ENCODE measurements at places on chromosomes 1 and 21.

- DNase-seq: no peak
These were observed 2.0 kb upstream of the ATF3 start for GRCh38 chr1:212606395-212607205.

DNA sequence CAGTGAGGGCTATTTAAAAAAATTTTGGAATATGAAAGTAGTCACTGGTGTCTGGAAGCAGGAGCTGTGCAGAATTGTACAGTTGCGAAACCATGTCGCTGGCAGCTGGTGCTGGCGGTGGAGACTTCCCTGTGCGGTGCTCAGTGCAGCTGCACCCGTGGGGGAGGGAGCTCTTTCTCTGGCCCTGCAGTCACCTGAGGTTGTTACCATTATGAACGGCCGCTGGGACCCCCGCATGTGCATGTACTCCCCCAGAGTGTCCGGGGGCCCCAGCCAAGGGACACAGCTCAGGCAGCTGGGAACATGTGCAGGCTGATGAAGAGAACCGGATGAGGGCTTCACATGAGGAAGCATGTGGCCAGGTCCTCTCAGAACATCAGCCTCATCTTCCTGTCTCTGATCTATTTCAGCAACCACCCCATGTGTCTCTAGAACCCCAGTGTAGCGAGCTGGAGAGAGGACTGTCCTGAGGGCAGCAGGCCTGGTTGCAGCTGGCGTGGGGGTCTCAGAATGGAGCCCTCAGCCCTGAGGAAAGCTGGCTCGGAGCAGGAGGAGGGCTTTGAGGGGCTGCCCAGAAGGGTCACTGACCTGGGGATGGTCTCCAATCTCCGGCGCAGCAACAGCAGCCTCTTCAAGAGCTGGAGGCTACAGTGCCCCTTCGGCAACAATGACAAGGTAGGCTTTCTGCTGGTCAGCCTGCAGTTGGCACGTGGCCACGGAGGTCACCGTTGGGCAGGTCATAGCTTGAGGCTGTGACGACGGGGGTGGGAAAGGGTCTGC, at the start of gene TRPM2:
Gene TRPM2, plus strand, starts transcription at position 431 of the 780 bp plus-strand sequence. Its CDS starts 80 bp downstream, at position 511.
- no peak for DNase-seq

GRCh38 chr21:34736116-34736874, 67.5 kb downstream of the CLIC6 start:
- no peak for DNase-seq

- DNase-seq: no peak
These were observed 20.6 kb downstream of the NPR1 start for GRCh38 chr1:153698923-153699714.

- DNase-seq: no peak
These were observed 394.3 kb downstream of the KCNH1 start for GRCh38 chr1:210739627-210740026.

- DNase-seq: no peak
These were observed 38.2 kb downstream of the NTPCR start for GRCh38 chr1:232988572-232989040.

- no peak for DNase-seq
These were observed 20.0 kb upstream of the DISP1 start for GRCh38 chr1:222794656-222795474.

DNA sequence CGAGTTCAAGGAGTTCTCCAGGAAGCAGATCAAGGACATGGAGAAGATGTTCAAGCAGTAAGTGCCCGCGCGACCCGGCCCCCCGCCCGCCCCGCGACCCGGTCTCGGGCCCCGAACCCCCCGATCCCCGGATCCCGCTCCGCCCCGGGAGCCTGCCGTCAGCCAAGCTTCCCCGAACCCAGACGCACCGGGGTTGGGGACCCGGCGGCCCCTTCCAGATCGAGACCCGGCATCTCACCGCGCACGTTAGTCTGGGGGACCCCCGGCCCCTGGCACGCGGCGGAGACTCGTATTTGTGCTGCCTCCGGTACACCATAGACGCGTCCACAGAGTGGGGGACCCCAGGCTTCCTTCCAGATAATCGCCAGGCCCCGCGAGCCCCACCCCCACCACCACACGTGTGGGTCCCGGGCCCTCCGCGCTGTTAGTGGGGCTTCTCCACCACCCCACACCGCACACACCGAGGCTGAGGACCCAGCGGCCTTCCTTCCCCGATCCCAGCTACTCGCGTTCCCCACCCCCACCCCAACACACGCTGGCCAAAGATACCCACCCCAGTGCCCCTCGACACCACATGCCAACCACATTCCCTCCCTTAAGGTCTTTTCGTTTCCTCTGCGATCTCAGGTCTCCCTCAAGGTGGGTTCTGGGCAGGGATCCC, 665 bp downstream of the EFHD2 start:
- no peak for DNase-seq

DNA sequence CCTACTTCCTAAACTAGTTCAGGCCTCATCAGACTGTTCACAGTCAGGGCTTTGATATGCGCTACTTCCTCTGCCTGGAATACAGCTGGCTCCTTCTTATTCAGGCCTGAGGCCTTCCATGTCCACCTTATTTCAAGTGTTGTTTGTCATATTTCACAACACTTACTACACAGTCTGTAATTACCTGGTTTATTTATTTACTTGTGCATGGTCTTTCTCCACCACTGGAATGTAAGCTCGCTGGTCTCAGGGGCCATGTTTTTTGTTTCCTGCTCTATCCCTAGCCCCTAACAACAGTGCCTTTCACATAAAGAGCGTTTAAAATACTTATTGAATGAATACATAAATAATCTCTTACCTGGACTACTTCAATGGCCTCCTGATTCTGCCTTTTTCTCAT, 4.6 kb upstream of the SRSF4 start:
- DNase-seq: no peak

GRCh38 chr1:234916840-234917239, 211.8 kb downstream of the TOMM20 start:
- no peak for DNase-seq

DNA sequence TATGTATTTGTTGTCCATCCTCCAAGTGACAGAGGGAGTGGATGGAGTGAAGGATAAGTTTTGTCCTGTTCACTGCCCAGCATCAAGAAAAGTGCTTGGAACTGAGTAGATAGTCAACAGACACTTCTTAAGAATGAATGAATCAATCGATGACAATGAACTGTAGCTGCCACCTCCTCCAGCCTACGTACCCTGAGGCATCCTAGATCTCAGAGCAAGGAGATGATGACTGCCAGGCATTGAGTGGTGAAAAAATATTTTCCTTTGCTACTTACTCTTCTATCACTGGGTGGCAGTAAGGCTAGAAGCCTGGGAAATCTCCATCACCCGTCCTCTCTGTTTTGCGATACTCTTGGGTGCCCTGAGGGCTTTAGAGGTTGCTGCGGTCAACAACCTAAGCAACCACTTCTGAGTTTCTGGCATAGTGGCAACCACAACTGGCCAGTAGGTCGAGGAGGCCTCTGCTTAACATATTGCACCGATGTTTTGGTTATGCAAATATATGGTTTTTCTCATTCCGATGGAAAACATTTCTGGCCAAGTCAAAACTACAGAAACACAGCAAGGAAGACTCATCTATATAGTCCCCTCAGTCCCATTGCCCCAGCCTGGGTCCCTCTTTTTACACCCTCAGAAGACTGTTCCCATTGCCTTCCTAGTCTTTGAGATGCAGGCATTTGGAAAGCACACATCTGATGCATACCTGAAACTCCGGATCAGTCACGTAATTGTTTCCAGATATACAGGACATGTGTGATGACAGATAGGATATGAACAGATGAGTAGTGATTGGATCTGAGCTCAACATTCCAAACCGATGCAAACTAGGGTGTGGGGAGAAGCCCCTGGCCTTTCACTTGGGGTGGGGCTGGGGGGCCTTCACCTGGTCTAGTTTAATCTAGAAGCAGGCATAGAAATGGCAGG, 136.8 kb downstream of the RUNX1 start:
- no peak for DNase-seq

GRCh38 chr1:14875524-14876509, 277.3 kb downstream of the KAZN start:
- DNase-seq: no peak

DNA sequence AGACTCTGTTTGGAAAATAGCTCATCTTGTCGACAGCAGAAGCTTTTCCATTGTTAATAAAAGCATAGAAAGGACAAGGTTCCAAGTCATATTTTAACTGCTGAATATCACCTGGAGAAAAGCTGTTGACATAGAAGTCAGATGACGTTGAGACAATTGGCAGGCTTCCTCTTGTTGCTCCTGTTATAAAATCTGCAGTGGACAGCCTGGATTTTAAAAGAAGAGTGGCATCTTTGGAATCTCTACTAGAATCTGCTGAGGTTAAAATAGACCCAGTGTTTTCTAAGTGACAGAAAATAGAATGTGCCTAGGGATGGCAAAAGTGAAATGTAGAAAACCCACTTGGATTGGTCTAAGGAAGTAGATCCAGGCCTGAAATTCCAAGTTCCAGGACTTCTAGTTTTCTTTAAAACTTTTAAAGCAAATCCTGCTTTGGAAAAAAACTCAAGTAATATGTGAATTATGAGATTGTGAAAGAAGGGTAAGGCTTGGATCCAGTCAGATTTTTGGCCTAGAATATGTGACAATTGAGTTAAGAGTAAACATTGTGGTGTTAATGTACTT, 53.6 kb upstream of the NEXN start:
- DNase-seq: no peak

DNA sequence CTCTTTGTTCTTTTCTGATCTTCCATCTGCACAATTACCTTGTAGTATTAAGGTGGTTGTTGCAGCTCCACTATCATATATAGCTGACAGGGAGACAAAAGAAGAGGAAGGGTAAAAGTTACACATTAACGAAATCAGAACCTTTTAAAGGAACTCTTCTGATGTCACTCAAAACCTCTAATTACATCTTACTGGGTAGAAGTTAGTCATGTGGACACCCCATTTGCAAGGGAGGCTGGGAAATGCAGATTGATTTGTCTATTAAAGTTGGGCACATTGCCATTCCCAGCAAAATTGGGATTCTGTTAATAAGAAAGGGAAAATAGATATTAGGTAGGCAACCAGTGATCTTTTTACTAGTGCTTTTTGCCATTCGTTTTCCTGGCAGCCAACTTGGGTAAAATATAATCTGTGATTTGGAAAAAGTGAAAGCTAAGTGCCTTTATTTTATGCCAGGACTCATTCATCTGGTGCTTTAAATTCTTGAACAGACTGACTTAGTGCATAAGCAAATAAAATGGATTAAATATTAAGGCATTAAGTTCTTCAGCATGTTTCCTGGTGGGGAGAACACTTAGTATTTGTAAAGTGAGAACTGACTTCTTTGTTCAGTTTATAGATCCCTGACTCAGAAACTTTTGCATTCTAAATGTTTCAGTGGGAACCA, 71.3 kb downstream of the DNM3 start:
- DNase-seq: no peak

DNA sequence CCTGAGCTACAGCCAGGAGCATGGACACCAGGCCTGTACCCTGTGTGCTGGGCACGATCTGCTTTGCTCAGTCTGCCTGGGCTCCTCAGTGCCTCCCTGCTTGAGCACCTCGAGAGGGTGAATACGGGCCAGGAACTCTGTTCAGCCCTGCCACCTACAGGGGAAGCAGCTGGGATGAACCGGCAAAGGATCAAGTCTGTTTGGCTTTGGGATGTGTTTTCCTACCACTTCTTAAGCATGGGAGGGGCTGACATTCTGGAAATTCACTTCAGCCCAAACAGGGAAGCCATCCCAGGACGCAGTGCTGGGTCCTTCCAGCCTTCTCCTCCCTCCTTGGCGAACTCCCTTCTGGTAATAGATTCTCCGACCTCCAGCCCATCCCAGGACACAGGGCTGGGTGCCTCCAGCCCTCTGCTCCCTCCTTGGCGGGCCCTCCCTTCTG, 55.8 kb upstream of the SELENON start:
- DNase-seq: no peak

DNA sequence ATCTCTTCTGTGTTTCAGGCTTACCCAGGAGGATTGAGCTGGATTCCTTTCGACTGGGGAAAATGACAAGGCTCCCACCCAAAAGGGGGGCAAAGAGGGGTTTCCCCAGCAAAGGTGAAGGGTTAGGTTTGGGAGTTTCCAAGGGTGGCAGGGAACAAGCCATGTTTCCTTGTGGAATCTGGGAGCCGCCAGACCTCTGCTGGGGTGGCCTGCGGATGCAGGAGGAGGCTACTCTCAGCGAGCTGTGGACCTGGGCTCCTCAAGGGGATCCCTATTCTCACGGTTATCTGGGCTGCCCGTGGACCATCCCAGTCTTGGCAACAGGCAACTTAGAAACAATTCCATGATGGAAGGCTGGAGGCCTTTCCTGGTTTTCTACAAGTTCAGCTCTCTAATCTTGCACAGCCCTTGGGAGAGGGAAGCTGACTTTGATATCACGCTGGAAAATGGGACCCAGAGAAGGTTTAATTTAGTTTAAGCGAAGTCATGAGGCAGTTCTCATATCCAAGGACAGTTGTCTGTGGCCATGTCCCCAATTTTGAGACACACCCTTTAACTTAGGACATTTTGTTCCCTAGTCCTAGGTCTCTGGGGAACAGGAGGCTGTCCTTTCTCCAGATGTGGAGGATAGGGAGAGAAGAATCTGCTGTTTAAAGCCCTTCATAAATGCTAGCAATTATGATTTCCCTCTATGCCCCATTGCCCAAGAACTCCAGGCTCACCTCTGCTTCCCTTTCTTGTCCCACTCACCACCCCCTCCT, 24.7 kb upstream of the STUM start:
- no peak for DNase-seq

DNA sequence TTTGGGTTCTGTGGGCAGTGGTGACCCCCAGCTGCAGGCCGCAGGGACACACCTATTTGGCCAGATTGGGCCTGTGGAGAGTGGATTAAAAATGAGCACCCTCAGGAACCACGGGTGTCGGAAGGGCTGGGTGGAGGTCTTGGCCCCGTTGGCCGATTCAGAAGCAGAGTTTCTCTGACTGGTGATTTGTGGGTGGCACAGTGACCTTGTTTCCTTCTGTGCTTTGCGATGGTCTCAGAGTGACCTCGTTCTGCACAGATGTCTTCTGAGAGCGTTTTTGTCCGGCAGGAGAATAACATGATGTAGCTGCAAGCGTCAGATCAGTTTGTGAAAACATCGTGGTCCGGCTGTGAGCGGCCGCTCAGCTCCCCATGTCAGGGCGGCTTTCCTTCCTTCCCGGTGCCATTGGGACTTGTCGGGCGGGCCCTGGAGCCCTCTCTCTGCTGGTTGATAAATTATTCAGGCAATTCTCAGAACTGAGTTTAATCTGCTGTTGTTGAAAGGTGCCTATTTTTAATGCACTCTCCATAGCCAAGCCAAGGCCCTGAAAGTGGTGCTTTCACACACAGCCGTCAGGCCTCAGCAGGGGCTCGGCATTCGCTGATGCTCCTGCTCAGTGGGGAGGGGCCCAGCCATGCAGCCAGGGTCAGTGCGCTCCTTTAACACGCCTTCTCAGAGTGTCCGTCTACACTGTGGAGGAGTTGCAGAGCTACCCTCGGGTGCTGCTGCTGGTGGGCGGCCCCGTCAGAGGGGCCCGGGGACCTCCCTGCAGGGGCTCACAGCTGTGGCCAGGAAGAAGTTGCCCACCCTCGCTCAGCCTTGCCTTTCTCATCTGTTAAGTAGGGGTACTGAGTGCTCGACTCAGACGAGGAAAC, 26.8 kb downstream of the TRPM2 start:
- no peak for DNase-seq

DNA sequence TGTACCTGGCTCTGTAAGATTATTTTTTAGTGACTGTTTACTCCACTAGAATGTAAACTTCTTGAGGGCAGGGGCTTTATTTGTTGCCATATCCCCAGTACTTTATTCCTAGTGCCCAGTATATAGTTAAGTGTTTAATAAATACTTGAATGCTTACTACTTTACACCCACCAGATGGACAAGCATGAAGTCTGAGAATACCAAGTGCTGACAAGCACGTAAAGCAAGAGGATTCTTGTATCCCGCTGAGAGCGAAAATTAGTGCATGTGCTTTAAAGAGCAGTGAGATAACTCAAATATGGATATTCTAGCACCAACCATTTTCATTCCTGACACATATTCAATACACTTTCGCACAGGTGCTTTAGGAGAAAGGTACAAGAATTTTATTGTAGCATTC, 1.5 kb upstream of the SCCPDH start:
- DNase-seq: no peak
